ENCODE measurements at places on chromosomes 3 and 15.

DNA sequence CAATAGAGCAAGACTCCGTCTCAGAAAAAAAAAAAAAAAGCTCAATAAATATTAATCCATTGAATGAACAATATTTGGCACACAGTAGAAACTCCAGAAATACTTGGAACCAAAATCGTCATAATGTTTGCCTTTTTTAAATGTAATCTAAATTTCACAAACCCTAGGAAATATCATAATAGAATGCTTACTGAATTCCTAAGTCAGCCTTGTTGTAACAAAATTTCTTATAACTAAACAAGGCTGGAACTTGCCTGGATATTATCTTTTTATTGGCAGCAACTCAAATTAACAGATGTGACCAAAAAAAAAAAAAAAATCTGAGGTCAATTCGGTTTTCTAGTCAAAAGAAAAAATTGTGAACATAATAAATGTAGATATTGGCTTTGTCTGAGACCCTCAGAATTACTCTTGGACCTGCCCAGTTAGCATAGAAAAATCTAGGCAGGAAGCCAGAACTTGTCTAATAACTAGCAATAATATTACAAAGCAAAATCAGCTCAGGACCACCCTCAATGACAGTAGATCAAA, 33.3 kb downstream of the GABPB1 start:
- DNase-seq = no peak

DNA sequence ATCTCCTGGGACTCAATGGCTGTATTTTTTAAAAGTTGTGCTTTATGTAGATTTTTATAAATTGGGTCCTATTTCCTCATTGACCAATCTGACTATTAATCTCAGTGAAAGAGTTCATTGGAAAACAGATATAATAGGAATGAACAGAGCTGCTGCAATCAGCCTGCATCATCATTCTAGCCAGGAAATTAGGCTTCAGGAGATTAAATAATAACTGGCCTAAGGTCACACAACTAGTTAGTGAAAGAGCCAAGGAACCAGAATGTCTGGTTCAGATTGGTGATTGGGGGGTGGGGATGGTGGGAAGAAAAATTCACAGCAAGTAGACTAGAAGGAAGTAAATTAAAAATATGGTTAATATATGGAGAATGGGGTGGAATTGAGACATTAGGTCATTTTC, 180.9 kb upstream of the ROPN1 start:
- no peak for DNase-seq

GRCh38 chr3:143158014-143158988, 38.7 kb downstream of the CHST2 start:
- DNase-seq = no peak

GRCh38 chr15:48940508-48940907, 23.2 kb downstream of the SHC4 start:
- DNase-seq = no peak

- no peak for DNase-seq
Observed at GRCh38 chr15:100252359-100252758, 89.4 kb downstream of the ADAMTS17 start.

DNA sequence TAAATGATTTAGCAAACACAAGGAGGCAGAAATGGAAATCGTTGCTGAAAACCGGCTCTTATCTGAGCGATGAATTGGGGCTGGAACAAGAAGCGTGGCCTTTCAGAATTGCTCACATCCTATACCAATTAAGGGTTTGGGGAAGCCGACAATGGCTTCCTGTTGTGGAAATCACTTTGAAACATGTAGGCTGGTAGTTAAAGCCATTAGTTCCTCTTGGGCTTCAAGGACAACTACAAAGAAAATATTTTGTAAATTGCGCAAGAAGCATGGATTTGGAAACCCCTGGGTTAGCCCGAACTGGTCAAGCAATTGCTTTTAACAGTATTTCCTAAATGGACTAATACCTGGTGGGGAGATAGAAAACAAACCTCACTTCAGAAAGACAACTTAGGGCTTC, 182.4 kb downstream of the ADAMTS9 start:
- DNase-seq = no peak

- no peak for DNase-seq
Observed at GRCh38 chr3:97009427-97010019, 195.1 kb downstream of the EPHA6 start.

DNA sequence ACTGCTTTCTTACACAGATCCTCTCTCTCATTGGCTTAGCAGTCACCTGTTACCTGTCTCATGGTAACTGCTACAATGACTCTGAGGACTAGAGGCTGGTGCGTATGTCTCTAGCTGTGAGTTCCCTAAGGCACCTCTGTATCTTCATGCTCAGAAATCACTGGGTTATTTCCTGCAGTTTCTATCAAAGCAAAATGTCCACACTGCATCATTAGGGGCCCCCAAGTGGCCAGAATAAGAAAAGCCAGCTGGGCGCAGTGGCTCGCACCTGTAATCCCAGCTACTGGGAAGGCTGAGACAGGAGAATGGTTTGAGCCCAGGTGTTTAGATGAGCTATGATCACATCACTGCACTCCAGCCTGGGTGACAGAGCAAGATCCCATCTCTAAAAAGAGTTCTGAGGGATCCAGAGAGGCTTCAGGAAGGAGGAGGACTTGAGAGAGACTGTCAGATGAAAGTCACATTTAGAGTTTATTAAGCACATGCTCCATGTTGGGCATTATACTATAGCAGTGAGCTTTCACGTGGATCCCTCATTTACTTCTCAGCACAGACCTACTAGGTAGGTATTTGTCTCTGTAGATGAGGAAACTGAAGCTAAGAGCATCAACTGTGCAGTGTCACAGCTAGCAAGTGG, 2.3 kb upstream of the VPS18 start:
- no peak for DNase-seq

GRCh38 chr3:2896308-2896939, 213.8 kb downstream of the IL5RA start:
- DNase-seq = no peak

DNA sequence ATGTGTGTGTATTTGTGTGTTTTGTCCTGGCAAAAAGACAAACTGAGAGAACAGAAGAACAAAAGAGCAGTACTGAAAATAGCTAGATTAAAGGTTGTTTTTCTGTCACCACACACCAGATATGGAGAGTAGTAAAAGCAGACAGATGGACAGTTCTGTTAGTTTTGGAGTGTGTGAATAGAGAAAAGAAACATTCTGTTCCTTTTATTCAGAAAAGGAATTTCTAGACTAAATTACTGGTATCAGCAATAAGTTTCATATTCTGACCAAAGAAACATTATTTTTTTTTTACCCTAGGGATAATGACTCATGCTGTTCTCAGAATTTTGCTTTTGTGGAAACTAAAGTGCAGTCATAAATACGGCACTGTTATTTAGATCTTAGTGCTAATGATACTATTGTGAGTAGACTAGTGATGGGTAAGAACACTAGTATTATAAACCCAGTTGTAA, 32.9 kb downstream of the PIK3CA start:
- DNase-seq = no peak

DNA sequence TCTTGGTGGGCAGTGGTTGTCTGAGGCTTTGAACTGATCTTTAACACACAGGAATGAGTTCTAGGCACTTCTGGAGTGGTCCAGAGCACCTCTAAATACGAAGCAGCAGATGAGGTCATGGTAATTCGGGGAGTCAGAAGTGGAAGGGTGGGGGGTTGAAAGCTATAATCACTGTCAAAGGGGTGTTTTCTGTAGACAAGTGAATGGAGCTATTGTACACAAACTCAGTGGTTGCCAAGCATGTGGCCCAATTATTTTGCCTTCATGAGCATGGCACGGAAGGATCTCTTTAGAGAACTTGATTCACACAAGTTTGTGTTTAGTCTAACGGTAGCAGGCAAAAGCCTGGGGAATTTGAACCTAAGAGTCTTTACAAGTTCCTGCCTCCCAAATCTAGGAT, 6.3 kb downstream of the FRMD5 start:
- no peak for DNase-seq

GRCh38 chr3:128404276-128405068, 62.2 kb downstream of the DNAJB8 start:
- DNase-seq = no peak

- no peak for DNase-seq
Observed at GRCh38 chr15:39156646-39157250, 424.1 kb upstream of the THBS1 start.

GRCh38 chr3:140500473-140500872, 177.4 kb upstream of the TRIM42 start:
- no peak for DNase-seq

DNA sequence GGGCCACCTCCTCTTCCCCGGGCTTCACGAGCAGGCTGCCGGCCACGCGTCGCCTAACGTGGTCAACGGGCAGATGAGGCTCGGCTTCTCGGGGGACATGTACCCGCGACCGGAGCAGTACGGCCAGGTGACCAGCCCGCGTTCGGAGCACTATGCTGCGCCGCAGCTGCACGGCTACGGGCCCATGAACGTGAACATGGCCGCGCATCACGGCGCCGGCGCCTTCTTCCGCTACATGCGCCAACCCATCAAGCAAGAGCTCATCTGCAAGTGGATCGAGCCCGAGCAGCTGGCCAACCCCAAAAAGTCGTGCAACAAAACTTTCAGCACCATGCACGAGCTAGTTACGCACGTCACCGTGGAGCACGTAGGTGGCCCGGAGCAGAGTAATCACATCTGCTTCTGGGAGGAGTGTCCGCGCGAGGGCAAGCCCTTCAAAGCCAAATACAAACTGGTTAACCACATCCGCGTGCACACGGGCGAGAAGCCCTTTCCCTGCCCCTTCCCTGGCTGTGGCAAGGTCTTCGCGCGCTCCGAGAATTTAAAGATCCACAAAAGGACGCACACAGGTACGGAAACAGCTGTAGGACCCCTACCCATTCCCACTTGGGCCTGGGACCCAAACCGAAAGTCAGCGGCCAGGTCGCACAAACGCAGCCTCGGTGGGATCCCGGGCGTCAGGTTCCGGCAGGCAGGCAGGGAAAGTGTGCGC, 1.5 kb downstream of the ZIC1 start:
- DNase-seq = no peak

GRCh38 chr3:79012946-79013362, 754.8 kb downstream of the ROBO1 start:
- no peak for DNase-seq

GRCh38 chr3:66499881-66500575, 794 bp downstream of the LRIG1 start:
- DNase-seq = no peak

GRCh38 chr3:156535162-156535627, 19.7 kb downstream of the SSR3 start:
- DNase-seq = no peak

- DNase-seq = no peak
Observed at GRCh38 chr15:41894791-41895463, 1.1 kb upstream of the SPTBN5 start.

GRCh38 chr3:117566926-117567325, 857.3 kb downstream of the TUSC7 start:
- no peak for DNase-seq

GRCh38 chr3:155241579-155241978, 51.9 kb downstream of the STRIT1 start:
- no peak for DNase-seq

GRCh38 chr3:192033246-192033645, 572.3 kb downstream of the PYDC2 start:
- DNase-seq = no peak

DNA sequence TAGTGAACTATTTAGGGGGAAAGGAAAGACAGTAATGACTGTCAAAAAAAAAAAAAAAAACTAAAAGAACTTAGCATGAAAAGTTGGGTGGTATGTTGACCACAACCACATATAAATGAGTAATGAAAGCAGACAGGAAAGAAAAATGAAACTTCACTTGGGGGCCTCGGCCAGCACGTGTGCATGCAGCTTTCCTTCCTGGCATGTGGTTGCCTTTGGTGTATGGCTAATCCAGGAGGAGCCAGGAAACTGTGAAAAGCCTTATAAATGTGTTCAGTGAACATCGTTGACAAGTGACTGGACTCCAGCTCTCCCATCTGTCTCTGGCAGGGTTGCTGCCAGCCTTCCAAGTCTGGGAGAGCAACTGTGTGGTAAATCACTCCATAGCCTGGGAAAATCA, 195.1 kb downstream of the DTWD1 start:
- DNase-seq = no peak

- DNase-seq = no peak
Observed at GRCh38 chr15:36479200-36479896, 100.1 kb upstream of the CDIN1 start.

- DNase-seq = no peak
Observed at GRCh38 chr3:141243271-141243707, 11.7 kb downstream of the PXYLP1 start.

DNA sequence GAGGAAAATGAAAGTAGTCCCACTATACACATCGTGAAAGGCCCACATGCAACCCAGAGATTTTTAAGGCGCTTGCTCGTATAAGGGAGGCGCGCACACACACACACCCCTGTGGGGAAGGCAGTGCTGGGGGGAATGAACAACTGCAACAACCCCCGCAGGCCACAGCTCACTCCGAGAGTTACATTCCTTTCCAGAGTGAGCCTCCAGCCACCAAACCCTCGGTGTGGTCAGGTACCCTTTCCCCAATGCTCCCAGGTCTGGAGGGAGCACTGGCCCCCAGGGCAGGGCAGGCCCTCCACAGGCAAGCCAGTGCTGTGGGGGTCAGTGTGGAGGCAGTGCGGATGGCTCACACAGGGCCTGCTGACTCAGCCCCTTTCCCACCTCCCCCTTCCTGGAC, 115.6 kb downstream of the OCA2 start:
- no peak for DNase-seq

DNA sequence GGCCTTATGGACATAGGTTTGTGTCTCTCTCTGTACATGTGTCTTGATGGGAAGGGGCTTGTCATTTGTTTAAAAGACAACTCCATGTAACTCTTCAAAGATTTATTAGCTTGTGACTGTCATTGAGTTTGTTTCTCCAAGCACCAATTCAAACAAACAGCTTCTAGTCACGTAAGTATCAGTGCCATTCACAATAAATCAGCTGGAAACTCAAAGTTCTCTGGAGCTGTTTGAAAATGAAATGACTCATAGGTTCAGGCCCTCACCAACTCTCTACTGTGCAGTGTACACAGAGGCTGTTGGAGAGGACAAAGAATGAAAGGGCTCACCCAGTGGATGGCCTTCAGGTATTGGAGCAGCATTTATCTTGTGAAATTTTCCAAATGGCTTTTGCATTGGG, 476.3 kb downstream of the AGBL1 start:
- DNase-seq = no peak

GRCh38 chr3:189624130-189624529, 7.1 kb upstream of the TP63 start:
- DNase-seq = no peak

GRCh38 chr3:177598097-177598833, 401.0 kb upstream of the TBL1XR1 start:
- no peak for DNase-seq

GRCh38 chr3:127165036-127165435, 27.9 kb upstream of the PRR23E start:
- DNase-seq = no peak

DNA sequence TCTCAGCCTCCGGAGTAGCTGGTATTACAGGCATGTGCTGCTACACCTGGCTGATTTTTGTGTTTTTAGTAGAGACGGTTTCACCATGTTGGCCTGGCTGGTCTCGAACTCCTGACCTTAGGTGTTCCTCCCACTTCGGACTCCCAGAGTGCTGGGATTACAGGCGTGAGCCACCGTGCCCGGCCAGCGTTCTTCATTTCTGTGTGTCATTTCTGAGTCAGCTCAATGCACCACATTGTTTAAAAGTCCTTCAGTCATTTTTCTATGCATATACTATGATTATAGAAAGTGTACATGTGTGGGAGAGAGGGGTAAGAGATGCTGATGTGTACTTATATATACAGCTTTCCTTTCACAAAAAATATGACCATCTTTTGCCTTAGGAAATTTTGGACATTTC, 2.1 kb downstream of the QTRT2 start:
- DNase-seq = no peak
